Amniotic epithelial cell (primary cell): ENCODE measurements at places on chromosomes 5 and 9.
A peak's percentile ranks its signal among the peaks of the same experiment; 100 is the strongest.

GRCh38 chr9:135796784-135797485 lies 95.0 kb downstream of the KCNT1 start:
- no peak for DNase-seq

DNA sequence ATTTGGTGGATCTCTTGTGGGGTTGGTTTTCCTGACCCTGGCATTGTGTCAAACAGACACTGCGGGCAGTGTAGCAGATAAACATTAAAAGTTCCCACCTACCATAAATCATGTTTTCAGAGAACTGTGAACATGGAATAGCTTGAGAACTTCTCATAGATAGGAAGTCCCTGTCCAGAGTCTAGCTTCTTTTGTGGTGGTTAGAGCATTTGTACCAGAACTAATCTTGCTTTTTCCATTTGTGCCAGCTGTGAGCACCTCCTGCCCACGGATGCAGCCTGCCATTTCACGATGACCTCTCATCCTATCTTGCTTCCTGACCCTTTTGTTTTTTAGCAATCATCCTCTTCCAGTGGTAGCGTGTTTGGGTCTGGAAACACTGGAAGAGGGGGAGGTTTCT lies 61.4 kb downstream of the FAM78A start:
- DNase-seq, result no peak

DNA sequence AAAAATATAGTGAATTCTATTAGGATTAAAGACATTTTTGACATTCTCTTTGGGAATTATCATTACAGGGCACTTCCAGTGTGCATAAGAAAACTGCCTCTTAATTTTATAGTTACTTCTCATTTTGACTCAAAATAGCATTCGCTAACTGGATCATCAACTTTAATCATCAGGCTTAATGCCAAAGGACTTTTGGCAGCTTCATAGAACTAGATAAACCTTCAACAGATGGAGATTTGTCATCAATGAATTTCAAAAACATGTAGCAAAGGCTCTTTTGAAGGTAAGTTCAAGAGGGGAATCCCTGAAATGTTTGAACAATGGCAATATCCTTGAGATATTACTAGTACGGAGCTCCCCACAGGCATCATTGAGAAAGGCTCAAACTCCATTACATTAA lies 447.2 kb downstream of the PDE4D start:
- no peak for DNase-seq

- no peak for DNase-seq
Observed at GRCh38 chr9:89553451-89554010, 51.3 kb upstream of the GADD45G start.

DNA sequence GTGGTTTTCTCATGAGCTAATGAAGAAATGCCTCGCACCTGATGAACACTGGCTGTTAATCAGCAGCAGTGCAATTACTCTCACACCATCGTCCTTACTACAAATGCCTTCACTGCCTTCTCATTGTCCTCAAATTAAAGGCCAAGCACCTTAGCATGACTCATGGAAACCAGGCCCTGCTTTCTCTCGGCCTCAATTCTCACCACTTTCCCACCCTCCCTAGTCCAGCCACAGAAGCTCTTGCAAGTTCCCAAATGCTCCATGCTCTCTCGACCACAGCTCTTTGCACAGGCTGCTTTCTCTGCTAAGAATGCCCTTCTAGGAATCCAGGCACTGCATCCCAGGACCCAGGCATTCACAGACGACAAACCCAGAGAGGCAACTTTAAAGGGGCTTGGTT lies 94.6 kb upstream of the KLF4 start:
- peak; percentile 13 for DNase-seq

DNA sequence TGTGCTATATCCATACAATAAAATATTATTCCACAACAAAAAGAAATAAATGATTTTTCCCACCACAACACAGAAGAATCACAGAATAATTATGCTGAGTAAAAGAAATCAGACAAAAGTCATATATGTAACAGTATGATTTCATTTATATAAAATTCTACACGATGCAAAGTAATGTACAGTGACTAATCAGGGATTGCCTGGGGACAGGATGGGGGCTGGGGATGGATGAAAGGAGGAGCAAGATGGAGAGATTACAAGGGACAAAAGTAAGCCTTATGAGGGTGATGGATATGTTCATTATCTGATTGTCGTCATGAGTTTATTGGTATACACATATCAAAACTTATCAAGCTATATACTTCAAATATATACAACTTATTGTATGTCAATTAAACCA lies 154.0 kb downstream of the FBN2 start:
- no peak for DNase-seq

GRCh38 chr5:133370904-133371303 lies 241.4 kb downstream of the FSTL4 start:
- no peak for DNase-seq

- peak; percentile 91 for DNase-seq
Observed at GRCh38 chr9:7799234-7799943, at the start of gene DMAC1. TSS of gene DMAC1 (minus strand) at chr9:7799778. CDS start at chr9:7799734, 44 bp downstream.

DNA sequence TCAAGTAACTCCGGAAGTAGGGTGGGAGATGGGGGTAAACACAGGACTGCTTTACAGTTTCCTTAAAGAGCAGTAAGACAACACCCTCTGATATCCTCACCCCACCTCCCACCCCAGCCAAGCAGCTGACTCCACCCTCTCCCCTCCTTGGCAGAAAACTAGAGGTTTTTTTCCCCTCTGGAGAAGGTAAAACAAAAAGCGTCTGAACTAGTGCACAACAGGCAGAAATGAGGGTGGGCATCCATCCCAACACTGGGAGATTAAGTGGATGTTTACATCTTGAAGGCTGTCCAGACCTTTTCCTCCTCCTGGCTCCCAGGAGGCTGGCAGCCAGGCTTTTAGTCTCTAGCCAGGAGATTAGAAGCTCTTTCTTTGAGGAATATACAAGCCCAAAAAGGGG lies 13.9 kb upstream of the CTNNAL1 start:
- peak; percentile 60 for DNase-seq

GRCh38 chr9:8604201-8604600 lies 804.6 kb upstream of the DMAC1 start:
- DNase-seq, result no peak

DNA sequence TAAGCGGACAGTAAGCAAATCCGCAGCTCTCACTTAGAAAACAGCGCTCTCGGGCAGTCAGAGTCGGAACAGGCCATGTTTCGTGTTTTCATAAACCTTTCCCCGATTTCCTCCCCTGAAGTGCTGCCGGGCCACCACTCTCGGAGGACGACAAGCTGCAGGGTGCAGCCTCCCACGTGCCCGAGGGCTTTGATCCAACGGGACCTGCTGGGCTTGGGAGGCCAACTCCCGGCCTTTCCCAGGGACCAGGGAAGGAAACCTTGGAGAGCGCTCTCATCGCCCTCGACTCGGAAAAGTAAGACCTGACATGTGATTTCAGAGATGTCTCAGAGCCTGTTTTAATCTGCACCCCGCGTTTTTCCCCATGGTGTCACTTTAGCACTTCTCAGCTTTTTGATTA lies 99.8 kb upstream of the CACNA1B start:
- no peak for DNase-seq

- no peak for DNase-seq
Observed at GRCh38 chr9:36725777-36726356, 153.2 kb downstream of the MELK start.

GRCh38 chr5:62041156-62041756 lies 264.8 kb upstream of the KIF2A start:
- DNase-seq, result no peak

- peak; percentile 76 for DNase-seq
Observed at GRCh38 chr9:78932849-78933627, 636.1 kb downstream of the PSAT1 start.

- peak; percentile 36 for DNase-seq
Observed at GRCh38 chr5:57277085-57277484, 103.2 kb downstream of the GPBP1 start.

DNA sequence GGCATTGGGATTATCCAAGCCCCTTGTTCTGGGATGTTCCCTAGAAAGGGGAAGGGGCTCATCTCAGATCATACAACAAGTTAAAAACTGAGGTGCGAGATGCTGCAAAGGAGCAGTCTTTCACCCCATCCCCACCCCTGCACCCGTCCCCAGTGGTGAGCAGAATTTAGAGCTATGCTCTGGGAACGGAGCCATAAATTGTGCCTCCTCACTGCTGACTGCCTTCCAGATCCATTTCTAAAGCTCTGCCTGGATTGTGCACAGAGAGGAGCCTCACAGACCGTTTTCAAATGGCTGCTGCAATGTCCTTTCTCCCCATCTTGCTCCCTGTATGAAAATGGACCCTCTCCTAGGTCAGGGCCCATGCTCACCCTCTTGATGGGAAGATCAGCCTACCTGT lies 8.3 kb downstream of the SLC25A48 start:
- DNase-seq, result no peak

DNA sequence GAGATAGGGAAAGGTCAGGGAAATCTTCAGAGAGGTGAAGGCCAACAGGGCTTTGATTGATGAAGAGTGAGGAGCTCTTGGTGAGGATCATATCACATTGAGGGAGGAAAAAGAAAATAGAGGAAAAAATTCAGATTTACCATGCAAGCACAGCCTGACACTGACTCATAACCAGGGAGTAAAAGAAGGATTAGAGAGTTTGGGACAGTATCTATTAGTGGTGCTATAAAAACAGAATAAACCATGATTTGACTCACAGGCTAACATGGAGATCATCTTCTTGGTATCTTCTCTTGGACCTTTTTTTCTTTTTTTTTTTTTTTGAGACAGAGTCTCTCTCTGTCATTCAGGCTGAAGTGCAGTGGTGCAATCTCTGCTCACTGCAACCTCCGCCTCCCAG lies 44.4 kb downstream of the MUSK start:
- DNase-seq, result peak; percentile 47

- DNase-seq, result no peak
Observed at GRCh38 chr5:127551410-127552041, 34.1 kb downstream of the PRRC1 start.

DNA sequence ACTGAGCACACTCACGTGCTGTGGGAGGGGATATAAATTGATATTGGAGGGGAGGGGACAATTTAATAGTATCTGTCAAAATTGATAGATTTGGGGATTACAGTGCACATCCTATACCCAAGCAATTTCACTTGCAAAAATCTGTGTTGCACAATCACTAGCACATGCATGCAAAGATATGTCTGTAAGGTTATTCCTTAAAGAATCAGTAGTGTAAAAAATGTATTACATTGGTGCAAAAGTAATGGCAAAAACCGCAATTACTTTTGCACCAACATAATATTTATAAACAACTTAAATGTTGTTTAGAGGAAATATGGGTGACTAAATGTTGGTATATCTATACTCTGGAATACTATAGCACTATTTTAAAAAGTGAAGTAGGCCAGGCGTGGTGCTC lies 108.7 kb downstream of the LHX2 start:
- DNase-seq, result no peak

DNA sequence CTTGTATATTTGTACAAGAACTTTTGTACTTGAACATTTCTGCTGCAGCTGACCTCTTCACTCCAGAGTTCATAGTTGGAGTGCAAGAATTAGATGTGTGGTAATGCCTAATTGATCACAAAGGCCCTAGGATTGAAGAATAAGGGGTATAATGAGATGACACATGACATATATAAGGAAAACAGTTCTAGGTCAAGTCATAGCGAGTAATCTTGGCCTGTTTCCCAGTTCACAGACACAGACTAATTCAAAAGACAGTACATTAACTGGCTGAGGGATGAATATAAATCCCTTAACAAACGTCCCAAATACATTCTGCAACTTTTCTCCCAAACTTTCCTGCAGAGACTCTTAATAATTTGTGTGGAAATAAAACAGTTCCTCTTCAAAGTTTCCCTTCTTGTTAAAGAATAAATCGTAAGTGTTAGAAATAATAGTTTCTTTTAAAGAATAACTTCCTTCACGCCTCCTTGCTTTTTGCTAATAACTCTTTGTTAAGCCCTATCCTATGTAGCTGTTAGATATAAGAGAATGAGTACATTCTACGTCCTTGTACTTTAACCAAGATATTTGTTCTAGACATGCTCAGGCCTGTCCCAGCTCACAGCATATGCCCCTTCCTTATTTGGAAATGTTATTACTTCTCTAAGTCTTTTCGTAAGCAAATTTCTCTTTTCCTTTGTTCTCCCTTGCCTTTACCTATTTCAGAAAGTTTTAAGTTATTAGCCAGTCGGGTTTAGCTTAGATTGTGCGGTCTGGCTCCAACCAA lies 556.4 kb upstream of the CTNND2 start:
- DNase-seq, result no peak

DNA sequence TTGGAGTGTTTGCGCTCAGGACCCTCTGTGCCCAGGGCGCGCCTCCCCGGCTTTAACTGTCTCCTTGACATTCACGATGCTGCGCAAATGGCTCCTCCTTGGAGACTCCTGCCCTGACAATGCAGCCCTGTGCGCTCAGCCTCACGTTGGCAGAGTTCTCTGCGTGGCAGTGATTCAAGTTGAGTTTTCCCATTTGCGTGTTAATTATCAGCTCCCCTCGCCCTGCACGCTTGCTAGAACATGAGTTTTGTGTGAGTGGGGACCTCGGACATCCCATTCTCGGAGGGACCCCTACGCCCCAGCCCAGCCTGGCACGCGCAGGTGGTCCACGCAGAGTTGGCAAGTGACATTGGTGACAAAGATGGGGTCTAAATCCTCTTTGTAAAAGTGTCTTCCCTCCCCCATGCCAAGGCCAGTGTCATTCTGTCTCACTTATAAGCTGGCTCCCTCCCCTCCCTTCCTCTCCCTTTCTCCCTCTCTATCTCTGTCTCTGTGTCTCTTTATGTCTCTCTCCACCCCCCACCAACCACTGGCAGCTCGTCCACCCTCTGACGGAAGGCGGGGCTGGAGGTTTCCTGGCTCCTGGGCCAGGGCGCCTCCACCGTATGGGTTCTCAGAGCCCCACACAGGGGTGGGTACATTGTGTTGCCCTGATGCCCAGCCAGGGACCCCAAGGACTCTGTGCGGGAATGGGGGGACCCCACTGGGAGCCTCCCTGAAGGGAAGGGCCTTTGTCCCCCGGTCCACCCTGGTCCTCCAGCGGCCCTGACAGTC lies 169.3 kb downstream of the OLFM1 start:
- DNase-seq, result no peak

GRCh38 chr5:74543162-74543995 lies 97.1 kb downstream of the ENC1 start:
- peak; percentile 97 for DNase-seq
